Nasal cavity respiratory epithelium epithelial cell of viscerocranial mucosa (primary cell): ENCODE measurements at places on chromosomes 3 and 15. TPM values are rescaled to one million over a fixed set of nuclear protein-coding genes. Genes with fewer than 3 reads are reported as not detected.

TNIK gene
- total RNA-seq, result 0.34 and 7.8 TPM in 2 replicates

NRG4 gene
- 0.85 TPM in 1 of 2 replicates, not detected in the other for total RNA-seq

STRIT1 gene
- not detected in 2 replicates for total RNA-seq

C3orf80 gene
- under 0.01 and 0.07 TPM in 2 replicates for total RNA-seq

TM4SF4 gene
- not detected in 2 replicates for total RNA-seq

NECTIN3 gene
- total RNA-seq, result 2.4 and 10.8 TPM in 2 replicates

RASGRP1 gene
- 0.34 and 0.50 TPM in 2 replicates for total RNA-seq

GOLGA8J gene
- not detected in 2 replicates for total RNA-seq

PSMD6 gene
- total RNA-seq, result 71.4 and 98.6 TPM in 2 replicates

GAP43 gene
- total RNA-seq, result not detected in 2 replicates

GHSR gene
- not detected in 2 replicates for total RNA-seq

JAGN1 gene
- 22.2 and 23.7 TPM in 2 replicates for total RNA-seq

COL6A5 gene
- not detected in 2 replicates for total RNA-seq

ATP11B gene
- total RNA-seq, result 96.0 and 115 TPM in 2 replicates

SPINK8 gene
- not detected in 2 replicates for total RNA-seq

SV2B gene
- 0.50 and 0.68 TPM in 2 replicates for total RNA-seq

RBM5 gene
- 103 and 202 TPM in 2 replicates for total RNA-seq

ATXN7 gene
- 7.2 and 13.4 TPM in 2 replicates for total RNA-seq

CD200R1 gene
- under 0.01 and 0.07 TPM in 2 replicates for total RNA-seq
